ENCODE measurements at places on chromosomes 16 and 17. TPM values are rescaled to one million over a fixed set of nuclear protein-coding genes. Genes with fewer than 3 reads are reported as not detected.
A peak's percentile ranks its signal among the peaks of the same experiment; 100 is the strongest.

- DNase-seq = peak; percentile 99
These were observed at the start of gene PSMD11 for GRCh38 chr17:32444301-32445073. PSMD11 (plus strand) TSS chr17:32444510; CDS start chr17:32444524, 14 bp downstream.

- DNase-seq = no peak
These were observed 143.8 kb upstream of the PLCG2 start for GRCh38 chr16:81635063-81635937.

The ODAD4 gene
- 6.2 TPM for polyA plus RNA-seq

The RMI2 gene
- 43.1 TPM for polyA plus RNA-seq

Data from brain (organoid and tissue), 16 donors.